ENCODE measurements at places on chromosomes 1 and 21. TPM values are rescaled to one million over a fixed set of nuclear protein-coding genes. Genes with fewer than 3 reads are reported as not detected.

DNA sequence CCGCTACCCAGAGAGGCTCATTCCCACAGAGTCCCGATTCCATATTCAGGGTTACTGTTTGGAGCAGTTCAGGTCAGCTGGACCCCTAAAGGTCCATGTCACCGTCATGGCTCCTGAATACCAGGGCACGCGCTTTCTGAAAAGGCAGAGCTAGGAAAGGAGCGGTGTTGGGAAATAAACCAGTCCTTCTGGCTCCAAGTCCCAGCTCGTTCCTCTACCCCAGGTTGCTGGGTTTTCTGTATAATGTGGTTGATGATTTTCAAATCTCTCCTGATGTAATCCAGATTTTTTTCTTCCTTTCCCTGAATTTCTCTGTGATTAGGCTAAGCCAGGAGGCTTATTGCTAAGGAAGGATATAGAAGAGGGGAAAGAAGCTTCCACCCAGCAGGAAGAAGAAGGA lies 14.0 kb upstream of the PKP1 start:
- DNase-seq: no peak

SYPL2 gene
- polyA plus RNA-seq: 0.40 TPM

CR2 gene
- polyA plus RNA-seq: not detected

GRCh38 chr1:22105611-22106207 lies 37.2 kb downstream of the WNT4 start:
- DNase-seq: peak; percentile 41

DNA sequence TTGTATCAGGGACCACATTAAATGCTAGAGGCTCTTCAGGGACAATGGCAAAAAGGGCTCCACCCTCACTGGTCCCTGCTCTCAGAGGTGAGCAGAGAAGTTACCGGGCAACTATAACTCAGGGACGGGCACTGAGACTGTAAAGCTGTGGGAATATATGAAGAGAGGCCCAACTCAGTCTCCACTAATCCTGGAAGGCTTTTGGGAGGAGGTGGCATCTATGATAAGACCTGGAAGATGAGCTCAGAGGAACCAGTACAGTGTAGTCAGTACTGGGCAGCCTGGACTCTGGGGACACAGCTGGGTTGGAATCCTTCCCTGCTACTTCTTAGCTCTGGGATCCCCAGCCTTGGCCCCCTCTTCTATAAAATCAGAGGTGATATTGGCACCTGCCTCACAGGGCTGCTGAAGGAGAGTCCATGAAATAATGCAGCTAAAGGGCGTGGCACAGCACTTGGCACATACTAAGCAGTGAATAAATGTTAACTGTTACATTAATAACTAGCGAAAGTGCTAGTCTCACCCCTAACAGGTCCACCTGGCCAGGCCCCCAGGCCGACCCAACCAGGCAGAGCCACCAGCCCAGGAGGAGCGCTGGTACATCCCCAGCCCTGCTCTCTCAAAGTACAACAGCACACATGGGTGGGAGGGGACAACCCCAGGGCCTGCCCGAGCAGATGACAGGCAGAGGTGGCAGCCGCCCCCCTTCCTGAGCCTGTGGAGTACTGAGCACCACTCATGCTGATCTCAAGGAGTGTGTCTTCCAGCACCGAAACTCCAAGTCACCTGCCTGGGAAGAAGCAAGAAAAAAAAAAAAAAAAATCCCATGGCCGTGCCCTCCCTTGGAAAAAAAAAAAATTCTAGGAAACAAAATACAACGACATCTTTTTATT lies 62.7 kb downstream of the CASZ1 start:
- no peak for DNase-seq

DNA sequence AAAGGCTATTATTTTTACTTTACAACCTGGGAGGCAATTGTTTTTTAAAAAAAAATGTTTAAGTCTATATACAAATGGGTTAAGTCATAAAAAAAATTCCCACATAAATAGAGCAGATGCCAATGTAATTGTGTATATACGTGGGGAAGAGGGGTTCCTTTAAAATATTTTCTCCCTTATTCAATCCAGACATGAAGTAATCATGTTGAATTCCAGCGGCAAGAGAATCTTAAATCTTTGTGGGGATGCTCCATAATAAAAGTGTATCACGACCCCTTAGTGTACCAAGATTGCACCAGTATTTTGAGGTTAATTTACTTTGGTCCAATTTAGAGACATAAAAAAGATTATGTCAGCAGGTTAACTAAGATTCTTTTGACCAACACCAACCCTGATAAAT lies 62.1 kb downstream of the ARID4B start:
- no peak for DNase-seq

CYP4A22 gene
- polyA plus RNA-seq: not detected

GRCh38 chr1:9371391-9371935 lies 78.8 kb downstream of the SPSB1 start:
- peak; percentile 44 for DNase-seq

DNA sequence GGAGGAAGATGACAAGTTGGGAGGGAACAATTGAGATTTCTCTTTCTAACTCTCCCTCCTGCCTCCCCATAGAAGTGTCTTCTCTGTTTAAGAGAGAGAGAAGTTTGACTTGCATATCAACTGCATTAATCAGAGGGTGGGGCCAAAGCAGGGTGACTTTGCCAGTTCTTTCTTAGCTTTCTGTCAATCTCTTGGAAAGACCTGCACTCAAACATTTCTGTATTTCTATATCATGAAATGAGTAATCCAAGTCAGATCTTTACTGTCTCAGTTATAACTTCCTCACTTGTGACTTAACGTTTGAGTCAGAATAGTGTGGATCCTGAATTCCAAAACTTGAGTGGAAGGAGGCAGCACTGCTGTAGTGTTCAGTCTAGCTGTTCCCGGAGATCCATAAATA lies 180.8 kb upstream of the KCNK2 start:
- peak; percentile 6 for DNase-seq

GRCh38 chr1:29331729-29332128 lies 95.4 kb downstream of the PTPRU start:
- DNase-seq: no peak

TP73 gene
- polyA plus RNA-seq: not detected

GRCh38 chr1:213987927-213988506 lies at the start of gene PROX1:
PROX1 (plus strand) TSS chr1:213987973; CDS start chr1:213996536, 8,563 bp downstream.
- DNase-seq: peak; percentile 47

GRCh38 chr1:203462878-203463277 lies 12.7 kb upstream of the PRELP start:
- no peak for DNase-seq

DNA sequence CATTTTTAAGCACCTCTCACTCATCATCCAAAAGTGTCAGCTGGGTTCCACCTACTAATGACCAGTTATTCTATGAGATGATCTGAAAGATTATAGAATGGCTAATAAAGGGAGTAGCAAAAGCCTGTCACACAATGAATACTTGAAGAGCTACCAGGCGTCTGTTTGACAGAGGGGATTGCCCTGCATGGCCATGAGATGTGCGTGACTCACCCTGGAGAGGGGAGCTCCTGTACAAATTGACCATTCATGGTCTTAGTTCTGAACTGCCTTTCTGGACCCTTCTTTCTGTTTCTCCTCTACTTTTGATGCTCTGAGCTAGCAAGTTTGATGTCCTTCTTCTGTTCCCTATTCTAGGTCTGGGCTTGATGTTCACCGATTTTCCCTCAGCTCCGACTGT lies 85.2 kb upstream of the ABCD3 start:
- DNase-seq: no peak

DNA sequence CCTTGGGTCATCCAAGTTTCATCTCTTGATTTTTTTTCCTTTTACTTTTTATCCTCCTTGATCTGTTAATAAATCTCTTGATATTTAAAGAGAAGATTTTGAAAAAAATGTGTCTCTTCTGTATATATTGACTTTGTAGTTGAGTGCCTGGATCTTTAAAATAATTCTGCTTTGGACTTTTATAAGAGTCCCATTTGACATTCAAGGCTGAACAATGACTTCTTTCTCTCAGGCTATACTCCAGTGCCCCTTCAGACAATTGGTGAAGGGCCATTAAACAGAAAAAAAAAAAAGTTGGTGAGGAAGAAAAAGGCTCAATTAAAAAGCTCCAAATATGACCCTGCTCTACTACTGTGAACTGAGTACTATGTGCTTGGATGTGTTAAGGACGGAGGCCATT lies 40.9 kb upstream of the CITED4 start:
- no peak for DNase-seq

ANGPTL3 gene
- polyA plus RNA-seq: not detected

- DNase-seq: no peak
Observed at GRCh38 chr1:158943059-158943458, 11.7 kb downstream of the PYHIN1 start.

ARHGAP29 gene
- polyA plus RNA-seq: 30.4 TPM

DNA sequence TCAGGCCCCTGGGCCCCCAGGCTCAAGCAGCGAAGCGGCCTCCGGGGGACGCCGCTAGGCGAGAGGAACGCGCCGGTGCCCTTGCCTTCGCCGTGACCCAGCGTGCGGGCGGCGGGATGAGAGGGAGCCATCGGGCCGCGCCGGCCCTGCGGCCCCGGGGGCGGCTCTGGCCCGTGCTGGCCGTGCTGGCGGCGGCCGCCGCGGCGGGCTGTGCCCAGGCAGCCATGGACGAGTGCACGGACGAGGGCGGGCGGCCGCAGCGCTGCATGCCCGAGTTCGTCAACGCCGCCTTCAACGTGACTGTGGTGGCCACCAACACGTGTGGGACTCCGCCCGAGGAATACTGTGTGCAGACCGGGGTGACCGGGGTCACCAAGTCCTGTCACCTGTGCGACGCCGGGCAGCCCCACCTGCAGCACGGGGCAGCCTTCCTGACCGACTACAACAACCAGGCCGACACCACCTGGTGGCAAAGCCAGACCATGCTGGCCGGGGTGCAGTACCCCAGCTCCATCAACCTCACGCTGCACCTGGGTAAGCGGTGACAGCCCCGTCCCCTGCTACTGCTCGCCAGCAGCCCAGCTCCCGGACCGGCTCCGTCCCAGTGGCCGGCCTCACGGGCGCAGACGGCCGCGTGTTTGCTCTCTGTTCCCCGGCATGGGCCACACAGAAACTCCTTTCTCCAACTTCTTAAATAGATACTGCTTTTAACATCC lies 539 bp downstream of the LAMC1 start:
- no peak for DNase-seq

LMX1A gene
- not detected for polyA plus RNA-seq
